Right ventricle myocardium inferior (tissue), 1 donor: ENCODE measurements at places on chromosomes 6 and 20. TPM values are rescaled to one million over a fixed set of nuclear protein-coding genes. Genes with fewer than 3 reads are reported as not detected.
A peak's percentile ranks its signal among the peaks of the same experiment; 100 is the strongest.

Gene PRSS16
- 0.16 TPM for total RNA-seq

DNA sequence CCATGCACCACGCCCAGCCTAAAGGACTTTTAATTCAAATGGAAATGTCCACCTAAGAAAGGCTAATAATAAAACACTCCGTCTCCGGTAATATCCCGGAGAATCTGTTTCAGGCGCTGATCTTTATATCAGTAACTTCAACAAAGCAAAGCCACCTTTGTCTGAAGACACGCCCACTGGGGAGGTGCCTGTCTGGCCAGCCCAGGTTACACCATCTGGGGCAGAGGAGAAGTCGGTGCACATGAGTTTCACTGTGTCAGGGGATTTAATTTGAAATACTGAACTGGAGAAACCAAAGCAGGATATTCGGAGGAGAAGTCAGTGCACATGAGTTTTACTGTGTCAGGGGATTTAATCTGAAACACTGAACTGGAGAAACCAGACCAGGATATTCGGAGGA lies 9.4 kb downstream of the SERPINB6 start:
- DNase-seq, result no peak

- no peak for DNase-seq
Observed at GRCh38 chr6:37485291-37485702, 14.4 kb downstream of the CCDC167 start.

DNA sequence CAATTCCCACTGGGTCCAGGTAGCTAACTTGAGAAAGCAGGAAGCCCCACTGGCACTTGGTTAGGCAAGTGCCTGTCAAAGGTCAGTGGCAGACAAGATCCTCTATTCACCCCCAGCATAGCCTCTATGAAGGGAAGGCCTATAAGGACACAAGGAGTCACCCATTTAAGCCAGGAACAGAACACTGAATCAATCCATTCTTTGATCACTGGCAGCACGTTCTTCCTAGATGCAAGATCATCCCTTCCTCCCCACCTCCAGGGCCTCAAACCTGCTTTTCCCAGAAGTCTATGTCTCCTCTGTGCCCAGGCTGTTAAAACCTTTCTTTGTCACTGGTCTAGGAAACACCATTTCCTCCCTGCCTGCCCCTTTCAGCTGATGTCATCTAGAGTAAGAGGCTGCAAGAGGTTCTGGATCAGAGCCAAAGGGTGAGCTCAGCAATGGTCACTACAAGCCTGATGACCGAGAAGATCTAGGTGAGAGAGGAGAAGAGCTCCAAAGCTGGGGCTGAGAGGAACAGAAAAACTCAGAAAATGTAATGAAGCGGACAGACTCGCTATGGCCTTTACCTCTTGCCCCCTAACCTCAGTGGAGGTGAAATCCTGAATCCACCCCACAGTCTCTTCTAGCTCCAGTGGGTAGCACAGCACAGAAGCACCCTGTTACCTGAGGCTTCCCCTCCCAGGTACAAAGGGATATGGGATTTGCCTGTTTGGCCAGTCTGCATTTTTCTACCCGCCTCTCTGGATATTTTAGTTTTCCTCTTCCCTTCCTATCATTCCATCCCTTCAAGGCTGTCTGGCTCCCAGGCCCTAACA lies 1.8 kb downstream of the GTPBP2 start:
- DNase-seq, result peak; percentile 84

DNA sequence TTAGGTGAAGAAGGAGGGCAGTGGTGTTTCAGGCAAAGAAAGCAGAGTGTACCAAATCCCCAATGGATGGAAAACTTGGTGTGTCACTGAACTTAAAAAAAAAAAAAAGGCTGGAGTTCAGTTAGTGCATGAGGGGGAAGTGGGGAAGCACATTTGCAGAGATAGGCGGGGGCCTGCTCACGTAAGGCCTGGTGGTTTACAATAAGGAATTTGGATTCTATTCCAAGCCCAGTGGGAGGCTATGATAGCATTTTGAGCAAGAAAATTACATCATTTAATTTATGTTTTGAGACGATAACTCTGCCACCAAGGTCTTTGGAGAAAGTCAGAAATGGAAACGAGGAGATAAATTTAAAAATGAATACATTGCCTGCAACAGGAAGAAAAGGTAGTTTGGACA lies 225.5 kb downstream of the EYA4 start:
- no peak for DNase-seq

DNA sequence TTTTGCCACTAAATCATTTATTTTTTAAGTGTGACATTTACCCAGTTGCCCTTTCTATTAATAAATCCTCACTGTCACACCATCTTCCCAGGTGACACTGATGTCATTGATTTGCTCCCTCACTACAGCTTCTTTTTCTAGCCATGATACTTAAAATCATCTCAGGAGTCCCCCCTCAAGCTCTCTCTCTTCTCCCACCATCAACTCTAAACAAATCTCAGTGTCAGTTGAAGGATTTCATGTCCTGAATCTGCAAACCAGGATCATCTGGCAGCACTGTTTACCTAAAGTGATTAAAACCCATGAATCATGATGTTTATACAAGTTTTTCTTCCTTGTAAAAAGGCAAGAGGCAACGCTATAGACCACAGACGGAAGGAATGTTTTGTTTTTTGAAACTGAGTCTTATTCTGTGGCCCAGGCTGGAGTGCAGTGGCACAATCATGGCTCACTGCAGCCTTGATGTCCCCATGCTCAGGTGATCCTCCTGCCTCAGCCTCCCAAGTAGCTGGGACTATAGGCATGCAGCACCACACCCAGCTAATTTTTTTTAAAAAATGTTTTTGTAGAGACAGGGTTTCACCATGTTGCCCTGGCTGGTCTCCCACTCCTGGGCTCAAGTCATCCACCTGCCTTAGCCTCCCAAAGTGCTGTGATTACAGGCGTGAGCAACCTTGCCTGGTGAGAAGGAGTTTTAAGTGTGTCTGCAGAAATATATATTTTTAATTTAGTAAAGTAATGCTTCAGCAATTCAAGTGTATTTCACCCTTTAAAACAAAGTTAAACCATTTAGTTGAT lies 30.1 kb upstream of the SH3BGRL2 start:
- DNase-seq, result no peak

DNA sequence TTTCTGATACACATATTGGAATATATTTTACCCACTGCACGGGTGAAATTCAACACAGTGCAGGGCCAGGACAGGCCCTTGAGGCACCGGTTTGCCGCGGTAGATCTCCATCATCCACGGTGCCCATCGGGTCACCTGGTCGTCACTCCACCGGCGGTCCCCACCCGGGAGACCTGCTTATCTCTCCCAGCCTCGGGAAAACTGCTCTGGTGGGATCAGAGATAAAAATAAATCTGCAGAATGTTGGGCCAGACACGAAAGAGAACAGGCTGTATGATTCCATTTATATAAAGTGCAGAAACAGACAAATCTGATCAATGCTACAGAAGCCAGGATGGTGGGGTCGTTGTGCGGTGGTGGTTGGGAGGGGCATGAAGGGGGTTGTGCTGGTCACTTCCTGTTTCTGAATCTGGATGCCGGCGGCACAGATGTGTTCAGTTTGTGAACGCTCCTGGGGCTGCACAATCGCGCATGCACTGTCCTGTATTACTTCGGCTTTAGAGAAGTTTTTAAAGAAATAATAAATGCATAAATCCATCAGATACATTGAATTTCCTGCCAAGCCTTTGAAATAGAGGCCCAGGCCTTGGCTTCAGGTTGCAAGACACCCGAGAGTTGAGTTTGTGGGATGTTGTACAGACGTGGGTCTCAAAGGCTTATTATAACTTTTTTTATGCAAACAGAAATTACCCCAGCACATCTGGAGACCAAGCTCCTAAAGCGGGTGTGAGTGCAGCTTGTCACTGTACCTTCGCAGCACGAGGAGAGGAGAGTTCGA lies 54.3 kb downstream of the ANKRD60 start:
- no peak for DNase-seq

DNA sequence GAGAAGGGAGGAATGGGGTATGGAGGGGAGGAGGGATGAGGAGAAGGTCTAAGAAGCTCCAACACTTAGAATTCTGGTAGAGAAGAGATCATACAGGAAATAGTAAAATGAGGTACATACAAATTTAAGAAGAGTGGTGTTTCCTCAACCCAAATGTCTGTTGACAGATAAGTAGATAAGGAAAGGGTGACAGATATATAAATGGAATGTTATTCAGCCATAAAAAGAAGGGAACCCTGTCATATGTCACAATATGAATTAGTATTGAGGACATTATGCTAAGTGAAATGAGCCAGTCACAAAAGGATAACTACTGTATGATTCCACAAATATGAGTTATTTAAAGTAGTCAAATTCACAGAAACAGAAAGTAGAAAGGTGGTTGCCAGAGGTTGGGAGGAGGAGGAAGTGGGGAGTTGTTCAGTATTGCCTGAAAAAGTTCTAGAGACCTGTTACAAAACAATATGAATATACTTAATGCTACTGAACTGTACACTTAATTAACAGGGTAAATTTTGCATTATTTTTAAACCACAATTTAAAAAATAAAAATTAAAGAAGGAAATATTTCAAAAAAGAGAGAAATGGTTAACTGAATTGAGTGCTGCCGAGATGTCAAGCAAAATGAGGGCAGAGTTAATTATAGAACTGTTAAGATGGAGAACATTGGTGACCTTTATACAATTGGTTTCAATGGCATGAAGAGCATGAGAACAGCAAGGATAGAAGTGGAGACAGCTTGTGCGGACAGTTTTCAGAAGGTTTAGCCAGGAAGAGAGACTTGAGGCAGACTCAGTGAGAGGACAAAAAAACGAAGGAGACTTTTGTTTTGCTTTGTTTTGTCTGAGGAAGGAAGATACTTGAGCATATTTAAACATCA lies 47.6 kb upstream of the ADGRF4 start:
- DNase-seq, result no peak

- no peak for DNase-seq
Observed at GRCh38 chr6:147514831-147515230, 6.3 kb downstream of the SAMD5 start.
